ENCODE measurements at places on chromosomes 5 and 9. TPM values are rescaled to one million over a fixed set of nuclear protein-coding genes. Genes with fewer than 3 reads are reported as not detected.

Gene LRRC70
- 1.4 TPM for total RNA-seq

- DNase-seq, result no peak
Observed at GRCh38 chr5:158033724-158034123, 174.8 kb upstream of the CLINT1 start.

Gene GCNT4
- total RNA-seq, result 6.1 TPM

- peak; percentile 49 for DNase-seq
Observed at GRCh38 chr9:38619556-38620447, 594 bp downstream of the ANKRD18A start.

Gene FOXD4L5
- 0.14 TPM for total RNA-seq

DNA sequence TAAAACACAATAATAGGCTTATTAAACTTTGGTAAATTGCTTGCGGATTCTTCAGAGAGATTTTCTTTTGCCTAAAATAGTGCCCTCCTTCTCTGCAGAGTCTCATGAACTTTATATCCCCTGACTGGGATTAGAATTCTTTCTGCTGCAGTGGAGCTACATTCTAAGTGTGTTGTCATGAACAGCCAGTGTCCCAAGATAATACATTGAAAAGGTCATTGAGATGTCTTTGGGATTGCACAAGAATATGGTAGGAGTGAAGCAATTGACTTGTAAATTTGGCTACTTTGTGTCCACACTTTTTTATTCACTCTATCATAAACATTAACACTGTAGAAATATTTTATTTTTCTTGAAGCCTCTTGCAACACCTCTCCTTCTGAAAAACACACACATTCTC lies 604.5 kb downstream of the GABRG2 start:
- DNase-seq, result no peak

Gene TEX48
- not detected for total RNA-seq

Gene SV2C
- total RNA-seq, result 1.2 TPM

Gene AUH
- 26.6 TPM for total RNA-seq

GRCh38 chr5:174599992-174600391 lies 124.4 kb upstream of the MSX2 start:
- no peak for DNase-seq

GRCh38 chr5:135880801-135881200 lies 14.8 kb downstream of the IL9 start:
- DNase-seq, result no peak

Gene HSPB3
- total RNA-seq, result 4.6 TPM

- no peak for DNase-seq
Observed at GRCh38 chr5:180400416-180400815, 47.3 kb upstream of the GFPT2 start.

Gene GDF9
- total RNA-seq, result 0.36 TPM

Gene ANKDD1B
- total RNA-seq, result 9.2 TPM

GRCh38 chr5:177113566-177114424 lies 19.8 kb upstream of the NSD1 start:
- peak; percentile 88 for DNase-seq

DNA sequence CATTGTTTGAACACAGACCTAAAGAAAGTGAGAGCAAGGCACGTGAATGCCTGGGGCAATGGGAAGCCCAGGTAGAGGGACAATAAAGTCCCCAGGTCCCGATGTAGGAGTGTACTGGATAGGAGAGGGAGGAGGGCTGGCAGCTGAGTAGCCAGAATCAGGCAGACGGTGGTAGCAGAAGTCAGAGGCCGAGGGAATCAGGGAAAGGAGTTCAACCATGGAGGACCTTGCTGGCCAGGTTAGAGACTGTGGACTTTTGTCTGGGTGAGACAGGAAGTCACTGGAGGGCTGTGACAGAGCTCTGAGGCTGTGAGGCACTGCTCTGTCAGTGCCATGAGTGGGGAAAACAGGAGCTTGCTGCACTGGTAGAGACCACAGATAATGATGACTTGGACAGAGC lies 248.2 kb downstream of the EFNA5 start:
- no peak for DNase-seq

Gene PCDHB7
- 0.55 TPM for total RNA-seq

Gene MARCOL
- 0.82 TPM for total RNA-seq

DNA sequence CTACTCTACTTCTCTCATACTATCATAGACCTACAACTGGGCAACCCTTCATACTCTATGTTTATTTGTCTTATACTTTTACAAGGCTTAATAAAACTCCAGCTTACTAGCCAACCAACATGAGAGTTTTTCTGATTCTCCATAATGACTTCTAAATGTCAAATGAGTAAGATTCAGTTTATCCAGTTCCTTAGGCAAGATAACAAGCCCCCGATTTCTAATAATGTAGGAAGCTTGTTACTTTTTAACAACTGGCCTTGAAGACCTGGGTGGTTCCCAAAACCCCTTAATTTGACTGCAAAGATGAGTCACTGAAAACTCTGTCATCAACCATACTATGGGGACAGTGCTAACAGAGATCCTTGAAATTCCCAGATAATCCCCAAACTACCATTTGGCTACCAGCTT lies 294.6 kb upstream of the ACTBL2 start:
- DNase-seq, result no peak

- no peak for DNase-seq
Observed at GRCh38 chr9:2837915-2838314, 6.0 kb downstream of the PUM3 start.

GRCh38 chr9:133122935-133123611 lies 2.0 kb upstream of the RALGDS start:
- no peak for DNase-seq

DNA sequence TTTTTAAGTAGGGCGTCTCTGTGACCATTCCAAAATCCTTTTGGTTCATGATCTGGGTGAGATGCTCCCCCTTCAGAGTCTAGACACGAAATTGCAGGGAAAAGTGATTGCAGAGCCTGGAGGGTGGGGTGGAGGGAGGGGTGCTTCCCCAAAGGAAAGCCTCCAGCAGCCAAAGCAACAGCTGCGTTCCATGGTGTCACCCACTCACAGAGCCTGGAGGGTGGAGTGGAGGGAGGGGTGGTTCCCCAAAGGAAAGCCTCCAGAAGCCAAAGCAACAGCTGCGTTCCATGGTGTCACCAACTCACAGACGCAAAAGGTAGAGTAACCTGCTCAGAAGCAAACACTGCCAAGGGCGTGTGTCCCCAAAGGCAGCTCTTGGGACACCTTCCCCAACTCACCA lies 22.6 kb downstream of the SLC6A18 start:
- no peak for DNase-seq

DNA sequence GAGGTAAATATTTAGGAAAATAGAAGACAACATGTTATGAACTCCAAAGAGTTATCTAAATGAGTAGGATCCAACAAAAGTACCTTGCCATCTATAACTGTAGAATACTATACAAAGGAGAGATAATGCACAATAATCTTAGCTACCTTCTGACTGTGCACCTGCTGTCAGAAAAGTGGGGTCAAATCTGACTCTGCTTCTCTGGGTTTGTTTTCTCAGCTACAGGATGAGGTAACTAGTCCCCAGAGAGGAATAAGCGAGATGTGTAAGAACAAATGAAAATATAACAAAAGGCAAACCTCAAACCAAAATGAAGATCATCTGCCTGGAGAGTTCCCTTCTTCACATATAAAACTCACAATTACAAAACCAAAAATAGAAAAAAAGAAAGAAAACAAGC lies 204.8 kb downstream of the DCP2 start:
- DNase-seq, result no peak

GRCh38 chr9:124815601-124816000 lies 37.7 kb upstream of the WDR38 start:
- peak; percentile 23 for DNase-seq

- no peak for DNase-seq
Observed at GRCh38 chr9:90956026-90956810, 154.6 kb downstream of the SYK start.

- peak; percentile 63 for DNase-seq
Observed at GRCh38 chr9:131799177-131799823, 59.4 kb upstream of the RAPGEF1 start.

Gene SLC34A1
- not detected for total RNA-seq

DNA sequence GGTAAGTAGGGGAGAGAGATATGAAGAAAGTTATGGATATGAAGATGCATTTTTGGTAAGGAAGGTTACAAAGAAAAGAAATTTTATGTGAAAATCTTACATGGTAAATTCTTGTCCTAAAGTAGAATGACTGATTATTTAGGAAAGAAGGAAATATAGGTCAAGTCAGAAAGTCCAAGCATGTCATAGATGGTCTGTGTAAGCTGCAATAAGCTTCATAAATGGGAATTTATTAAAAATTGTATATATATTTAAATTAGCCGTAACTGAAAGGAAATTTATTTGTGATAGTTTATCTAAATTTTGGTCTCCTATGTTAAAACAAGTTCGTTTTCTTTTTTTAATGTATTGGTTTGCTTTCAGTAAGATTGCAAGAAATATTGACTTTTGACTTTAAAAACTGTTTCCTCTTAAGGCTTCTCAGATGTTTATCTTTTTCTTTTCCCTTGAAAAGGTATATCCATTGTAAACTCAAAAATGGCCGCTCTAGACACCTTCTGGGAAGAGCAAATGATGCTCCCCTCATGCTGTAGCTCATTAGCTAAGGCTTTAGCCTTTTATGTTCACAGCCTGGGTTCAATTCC lies 46.8 kb upstream of the HAPLN1 start:
- DNase-seq, result no peak

GRCh38 chr9:91536211-91536691 lies 112.6 kb upstream of the NFIL3 start:
- DNase-seq, result peak; percentile 78

Gene KCNIP1
- not detected for total RNA-seq

DNA sequence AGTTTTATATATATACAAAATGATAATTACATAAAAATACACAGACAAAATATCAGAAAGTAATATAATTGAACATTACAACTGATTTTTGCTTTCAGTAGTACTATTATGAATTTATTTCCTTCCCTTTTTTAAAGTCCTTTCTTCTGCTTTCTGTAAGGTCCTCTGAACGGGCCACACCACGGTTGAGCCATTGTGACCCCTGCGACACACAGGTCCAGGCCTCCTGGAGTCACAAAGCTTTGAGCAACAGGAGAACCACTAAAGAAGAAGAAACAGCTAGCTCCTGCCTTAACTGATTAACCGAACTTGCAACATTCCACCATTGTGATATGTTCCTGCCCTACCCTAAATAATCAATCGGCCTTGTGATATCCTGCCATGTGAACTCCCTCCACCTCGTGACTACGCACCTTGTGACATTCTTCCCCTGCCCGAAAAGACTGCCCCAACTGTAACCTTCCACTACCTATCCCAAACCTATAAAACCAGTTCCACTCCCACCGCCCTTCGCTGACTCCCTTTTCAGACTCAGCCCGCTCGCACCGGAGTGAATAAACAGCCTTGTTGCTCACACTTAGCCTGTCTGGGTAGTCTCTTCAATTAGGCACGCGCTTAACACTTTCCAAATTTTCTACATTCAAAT lies 375.0 kb upstream of the RFX3 start:
- no peak for DNase-seq

DNA sequence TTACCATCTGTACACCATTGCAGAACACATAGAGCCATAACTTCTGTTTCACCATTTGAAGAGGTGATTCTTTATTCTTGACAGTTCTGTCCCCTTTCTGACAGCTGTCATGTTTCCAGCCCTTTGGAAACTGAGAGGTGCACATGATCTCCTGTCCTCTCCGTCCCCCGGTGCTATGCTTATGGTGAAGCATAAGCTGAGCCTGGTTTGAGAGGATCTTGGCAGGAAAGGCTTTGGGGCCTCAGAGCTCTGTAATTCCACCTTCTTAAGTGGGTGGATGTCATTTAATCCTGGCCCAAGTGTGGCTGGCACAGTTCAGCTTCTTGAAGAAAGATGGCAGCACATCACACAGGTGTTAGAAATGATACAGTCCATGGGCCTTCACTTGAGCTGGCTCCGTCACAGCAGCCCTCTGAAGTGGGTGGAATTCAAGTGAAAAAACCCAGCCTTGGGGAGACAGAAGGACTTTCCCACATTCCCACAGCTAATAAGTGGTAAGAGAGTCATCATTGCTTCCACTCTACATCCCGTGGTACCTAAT lies 30.7 kb upstream of the GRPEL2 start:
- DNase-seq, result no peak

GRCh38 chr9:86135371-86135770 lies 36.0 kb upstream of the GOLM1 start:
- DNase-seq, result no peak

- no peak for DNase-seq
Observed at GRCh38 chr9:119588874-119589744, 219.9 kb upstream of the BRINP1 start.

DNA sequence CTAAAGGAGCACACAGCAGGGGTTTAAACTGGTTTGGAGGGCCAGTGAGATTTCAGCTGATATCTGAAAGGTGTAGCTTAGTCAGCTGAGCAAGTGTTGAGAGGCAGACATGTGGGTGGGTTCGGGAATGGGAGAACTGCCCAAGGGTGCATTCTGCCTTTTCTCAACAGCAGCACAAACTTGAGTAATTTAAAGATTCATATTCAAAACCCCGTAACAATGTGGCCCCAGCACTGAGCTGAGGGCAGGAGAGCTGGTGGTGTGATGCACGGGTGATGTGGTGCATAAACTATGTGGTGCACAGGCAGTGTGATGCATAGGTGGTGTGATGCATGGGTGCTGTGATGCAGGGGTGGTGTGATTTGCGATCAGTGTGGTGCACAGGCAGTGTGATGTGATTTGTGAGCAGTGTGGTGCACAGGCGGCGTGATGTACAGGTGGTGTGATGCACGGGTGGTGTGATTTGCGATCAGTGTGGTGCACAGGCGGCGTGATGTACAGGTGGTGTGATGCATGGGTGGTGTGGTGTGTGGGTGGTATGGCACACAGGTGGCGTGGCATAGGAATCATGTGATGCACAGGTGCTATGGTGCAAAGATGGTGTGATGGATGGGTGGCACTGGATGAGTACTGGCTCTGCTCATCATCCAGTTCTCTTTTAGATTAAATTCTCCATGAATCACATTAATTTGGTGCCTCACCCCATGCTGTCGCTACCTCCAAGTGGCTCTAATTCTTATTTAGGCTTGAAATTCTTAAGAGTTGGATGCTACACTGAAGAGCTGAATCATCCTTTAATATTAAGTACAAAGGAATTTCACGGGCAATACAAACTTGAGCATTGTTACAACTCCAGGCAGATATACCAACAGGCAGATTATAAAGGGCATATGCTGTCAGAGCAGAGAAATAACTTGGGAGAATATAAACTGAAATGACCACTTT lies 53.6 kb downstream of the DAP start:
- DNase-seq, result no peak

DNA sequence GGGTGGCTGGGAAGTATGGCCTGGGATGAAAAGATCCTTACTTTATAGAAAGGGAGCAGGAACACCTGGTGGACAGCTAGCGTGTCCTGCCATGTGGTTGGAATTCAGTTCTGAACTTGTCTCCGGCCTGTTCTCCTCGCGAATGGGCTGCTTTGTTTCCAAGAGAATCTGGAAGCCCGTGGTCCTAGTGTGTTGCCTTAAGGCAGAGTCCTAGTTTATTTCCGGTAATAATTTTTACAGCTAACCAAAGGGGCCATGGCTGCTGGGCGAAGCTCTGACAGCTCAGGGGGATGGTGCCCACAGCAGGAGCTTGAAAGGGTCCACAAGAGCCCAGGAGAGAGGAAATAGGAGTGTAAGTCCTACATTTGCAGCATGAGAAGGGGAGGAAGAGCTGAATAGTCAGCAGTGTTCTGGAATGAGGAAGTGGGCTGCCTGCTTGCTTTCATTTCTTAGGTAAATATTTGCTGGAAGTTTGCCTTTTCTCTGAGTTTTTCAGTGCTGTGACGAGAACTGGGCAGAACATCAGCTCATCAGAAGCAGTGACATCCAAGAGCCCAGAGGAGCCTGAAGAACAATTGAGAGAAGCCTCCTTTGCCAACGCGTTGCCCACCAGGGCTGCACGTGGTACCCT lies 13.1 kb upstream of the IGFBPL1 start:
- peak; percentile 32 for DNase-seq

Gene CDH9
- total RNA-seq, result not detected
